ENCODE measurements at places on chromosomes 7 and 10. TPM values are rescaled to one million over a fixed set of nuclear protein-coding genes. Genes with fewer than 3 reads are reported as not detected.

The PROSER2 gene
- 0.37 TPM for total RNA-seq

The MSMB gene
- not detected for total RNA-seq

The UPK3BL1 gene
- total RNA-seq: 23.0 TPM

DNA sequence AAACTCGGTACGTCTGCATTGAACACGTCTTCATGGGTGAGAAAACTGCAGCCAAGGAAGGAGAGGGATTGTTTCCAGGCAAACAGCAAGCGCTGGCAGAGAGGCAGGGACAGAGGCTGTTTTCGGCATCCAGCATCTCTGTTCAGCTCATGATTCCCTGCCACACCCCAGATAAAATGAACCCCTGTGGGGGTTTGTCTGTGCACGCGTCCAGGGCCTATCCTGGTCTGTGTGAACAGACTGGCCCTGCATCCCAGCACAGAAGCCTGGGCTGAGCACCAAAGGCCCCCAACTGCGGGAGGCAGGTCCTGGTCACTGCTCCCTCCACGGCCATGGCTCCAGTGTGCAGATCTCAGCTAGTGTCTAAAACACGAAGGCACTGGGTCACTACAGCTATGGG is 83.3 kb upstream of the FAM20C start:
- no peak for DNase-seq

GRCh38 chr7:45924283-45924682 is 3.2 kb upstream of the IGFBP3 start:
- DNase-seq: peak; percentile 46

DNA sequence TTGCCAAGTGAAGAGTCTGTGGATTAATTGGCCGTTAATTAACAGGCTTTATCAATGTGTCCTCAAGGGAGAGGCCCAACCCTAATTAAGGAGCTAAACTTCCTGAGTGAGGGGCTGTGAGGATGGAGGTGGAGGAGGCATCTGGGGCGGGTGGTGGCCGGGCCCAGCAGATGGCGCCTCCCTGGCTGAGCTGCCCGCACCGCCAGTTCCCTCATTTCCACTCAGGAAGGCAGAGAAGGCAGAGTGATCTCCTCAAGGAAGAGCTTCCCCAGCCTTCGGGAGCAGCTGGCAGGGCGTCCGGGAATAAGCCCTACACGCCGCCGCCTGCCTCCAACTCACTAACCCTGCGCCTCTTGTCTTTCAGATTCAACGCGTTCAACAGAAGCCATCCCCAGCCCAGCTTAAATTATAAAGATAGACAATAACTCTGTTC is 112.2 kb downstream of the CYTH3 start:
- no peak for DNase-seq

DNA sequence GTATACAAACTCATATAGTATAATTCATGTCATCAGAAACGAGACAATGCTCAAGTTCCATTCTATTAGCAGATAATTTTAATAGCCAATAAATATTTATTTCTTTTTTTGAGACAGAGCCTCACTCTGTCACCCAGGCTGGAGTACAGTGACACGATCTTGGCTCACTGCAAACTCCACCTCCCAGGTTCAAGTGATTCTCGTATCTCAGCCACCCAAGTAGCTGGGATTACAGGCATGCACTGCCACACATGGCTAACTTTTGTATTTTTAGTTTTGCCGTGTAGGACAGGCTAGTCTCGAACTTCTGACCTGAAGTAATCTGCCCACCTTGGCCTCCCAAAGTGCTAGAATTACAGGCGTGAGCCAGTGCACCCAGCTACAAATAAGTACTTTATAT is 45.7 kb downstream of the ORC5 start:
- no peak for DNase-seq

DNA sequence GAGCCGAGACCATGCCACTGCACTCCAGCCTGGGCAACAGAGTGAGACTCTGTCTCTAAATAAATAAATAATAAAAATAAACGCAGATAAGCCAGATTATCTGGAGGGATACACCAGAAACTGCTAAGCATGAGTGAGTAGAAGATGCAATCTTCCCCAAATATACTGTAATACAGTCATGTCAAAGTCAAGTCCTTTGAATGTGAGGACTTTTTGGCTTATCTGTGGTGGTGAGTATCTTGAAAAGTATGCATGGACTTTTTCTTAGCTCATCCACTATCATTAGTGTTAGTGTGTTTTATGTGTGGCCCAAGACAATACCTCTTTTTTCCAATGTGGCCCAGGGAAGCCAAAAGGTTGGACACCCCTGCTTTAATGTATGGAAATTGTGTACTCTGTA is 44.7 kb upstream of the PITRM1 start:
- no peak for DNase-seq

DNA sequence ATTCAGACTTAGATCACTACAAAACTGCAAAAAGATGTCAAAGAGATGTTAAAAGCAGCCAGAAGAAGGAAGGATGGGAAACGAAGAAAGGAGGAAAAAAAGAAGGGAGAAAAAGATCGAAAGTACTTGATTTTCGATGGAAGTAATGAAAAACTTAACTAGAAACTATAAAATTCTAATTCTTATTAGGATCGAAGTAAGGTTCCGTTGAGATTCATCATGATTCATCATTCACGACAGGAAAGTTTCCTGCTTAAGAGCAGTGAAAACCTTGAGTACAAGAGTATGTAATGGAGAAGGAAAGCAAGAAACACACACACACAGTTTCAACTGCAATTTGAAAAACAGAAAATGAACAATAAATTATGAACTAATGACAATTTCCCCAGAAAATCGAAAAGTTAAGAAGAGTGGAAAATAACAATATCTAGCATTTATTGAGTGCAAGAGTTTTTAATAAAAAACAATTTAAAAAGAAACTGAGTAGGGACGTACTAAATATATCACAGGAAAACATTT is 1.1 kb upstream of the ING3 start:
- no peak for DNase-seq

GRCh38 chr7:48087349-48087748 is 1.7 kb upstream of the UPP1 start:
- DNase-seq: peak; percentile 74

DNA sequence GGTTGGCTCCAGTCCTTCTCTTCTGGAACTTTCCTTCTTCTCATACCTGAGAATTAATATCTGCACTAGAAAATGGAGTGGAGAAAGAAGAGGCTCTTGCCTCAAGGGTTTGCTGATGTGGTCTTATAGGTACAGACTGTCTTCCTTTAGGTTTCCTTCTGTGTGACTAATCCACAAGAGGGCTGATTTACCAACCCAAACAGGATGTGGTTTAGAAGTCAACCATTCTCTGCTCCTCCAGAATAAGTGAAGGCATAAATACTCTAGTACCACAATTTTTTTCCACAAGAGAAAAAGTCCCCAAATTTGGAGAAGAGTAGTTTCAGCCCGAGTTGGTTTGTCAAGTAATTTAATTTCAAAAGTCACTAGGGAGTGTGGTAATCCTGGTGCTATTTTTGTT is 85.8 kb downstream of the NRP1 start:
- peak; percentile 86 for DNase-seq

DNA sequence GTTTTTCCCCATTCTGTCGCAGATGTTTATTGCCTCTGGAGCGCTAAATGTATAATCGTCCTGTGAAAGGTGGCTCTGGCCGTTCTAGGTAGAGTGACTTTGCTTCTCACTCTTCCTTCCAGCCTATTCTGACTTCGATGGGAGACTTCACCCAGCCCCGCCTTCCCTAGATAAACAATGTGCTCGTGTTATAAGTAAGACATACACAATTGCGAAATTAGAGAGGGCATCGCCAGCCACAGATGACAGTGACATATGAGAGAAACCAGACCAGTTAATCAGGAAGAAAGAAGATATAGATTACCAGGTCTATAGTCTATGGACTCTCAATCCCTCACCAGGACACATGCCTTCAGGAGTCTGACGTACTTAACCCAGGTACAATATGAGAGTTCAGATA is 1050.5 kb upstream of the AUTS2 start:
- DNase-seq: no peak

- peak; percentile 83 for DNase-seq
Observed at GRCh38 chr10:110774069-110775019, 97.4 kb upstream of the PDCD4 start.

DNA sequence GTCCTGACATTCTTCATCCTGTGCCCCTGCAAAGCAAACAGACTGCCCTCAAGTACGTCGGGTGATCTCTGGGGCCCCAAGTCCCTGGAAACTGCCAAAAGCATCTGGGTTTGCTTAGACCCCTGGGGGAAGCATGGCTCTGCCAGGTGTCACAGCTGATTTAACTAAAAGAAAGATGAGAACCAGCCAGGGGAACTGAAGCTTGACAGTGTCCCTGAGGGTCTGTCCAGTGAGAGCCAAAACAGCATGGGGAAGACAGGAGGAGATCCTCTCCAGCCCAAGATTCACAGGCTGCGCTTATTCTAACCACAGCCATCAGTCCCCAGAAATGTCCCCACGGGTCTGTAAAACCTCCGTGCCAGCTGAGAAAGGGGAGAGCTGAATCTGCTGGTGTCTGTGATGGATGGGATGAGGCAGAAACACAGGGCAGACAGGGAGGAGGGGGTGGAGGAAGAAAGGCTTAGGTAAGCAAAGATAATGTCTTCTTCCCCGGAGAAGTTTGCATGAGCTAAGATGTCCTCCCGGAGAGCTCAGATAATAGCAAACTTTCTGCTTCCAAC is 21.3 kb downstream of the CCDC3 start:
- DNase-seq: no peak

- no peak for DNase-seq
Observed at GRCh38 chr10:132665946-132666704, 119.8 kb downstream of the NKX6-2 start.
